ENCODE measurements at places on chromosomes 12 and 14.
A peak's percentile ranks its signal among the peaks of the same experiment; 100 is the strongest.

DNA sequence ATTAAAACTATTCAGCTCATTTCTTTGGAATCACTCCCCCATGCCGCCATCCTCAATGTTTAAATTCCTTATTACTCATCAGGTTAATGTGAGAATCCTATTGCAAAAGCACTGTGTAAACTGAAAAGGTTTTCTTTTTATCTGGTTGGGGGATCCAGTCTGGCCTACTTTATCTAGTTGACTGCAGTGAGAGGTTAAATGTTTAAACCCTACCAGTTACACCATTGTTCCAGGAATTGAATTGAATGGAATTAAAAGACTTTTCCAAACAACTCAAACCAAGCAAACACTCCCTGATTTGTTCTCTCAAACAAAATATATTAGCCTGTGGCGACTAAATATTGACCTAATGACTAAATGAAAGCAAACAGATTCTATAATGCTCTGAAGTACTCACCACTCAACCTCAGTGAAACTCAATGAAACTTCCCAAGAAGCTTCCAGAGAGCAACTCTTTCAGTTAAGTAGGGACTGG lies 100.5 kb downstream of the VEZT start:
- DNase-seq, result no peak

- DNase-seq, result peak; percentile 81
Observed at GRCh38 chr12:62738616-62739015, 196.3 kb downstream of the PPM1H start.

GRCh38 chr14:30194741-30195148 lies 267.1 kb upstream of the PRKD1 start:
- DNase-seq, result no peak

GRCh38 chr12:44774815-44775411 lies 101.2 kb downstream of the NELL2 start:
- peak; percentile 43 for DNase-seq

GRCh38 chr12:5051334-5051733 lies 7.7 kb downstream of the KCNA5 start:
- no peak for DNase-seq

GRCh38 chr14:50008974-50009373 lies 107.4 kb downstream of the VCPKMT start:
- no peak for DNase-seq

DNA sequence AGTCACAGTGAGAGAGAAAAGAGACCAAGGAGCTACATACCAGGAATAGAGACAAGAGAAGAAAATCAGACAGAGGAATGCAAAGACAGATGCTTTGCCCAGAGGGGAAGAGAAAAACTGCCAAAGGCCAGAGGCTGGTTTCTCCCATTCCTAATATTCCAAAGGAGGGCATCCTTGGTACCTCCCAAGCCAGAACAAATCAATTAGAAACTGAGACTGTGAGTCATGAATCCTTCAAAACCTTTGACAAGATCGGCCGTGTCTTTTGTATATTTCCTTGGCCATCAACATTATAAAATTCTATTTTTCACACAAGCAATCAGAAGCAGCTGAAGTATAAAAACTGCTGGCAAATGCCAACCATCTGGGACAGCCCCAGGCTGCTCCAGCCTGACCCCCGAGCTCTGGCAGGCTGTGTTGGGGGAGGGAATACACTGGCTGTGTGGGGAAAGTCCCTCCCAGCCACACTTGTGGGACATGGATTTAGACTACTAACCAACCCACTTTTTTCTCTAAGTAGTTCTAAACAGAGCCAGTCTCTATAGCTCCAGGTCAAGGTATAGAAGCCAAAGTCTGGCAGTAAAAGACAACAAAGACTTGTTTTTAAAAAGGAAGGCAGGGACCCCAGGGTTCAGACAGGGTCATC lies 13.7 kb downstream of the POMT2 start:
- peak; percentile 35 for DNase-seq

DNA sequence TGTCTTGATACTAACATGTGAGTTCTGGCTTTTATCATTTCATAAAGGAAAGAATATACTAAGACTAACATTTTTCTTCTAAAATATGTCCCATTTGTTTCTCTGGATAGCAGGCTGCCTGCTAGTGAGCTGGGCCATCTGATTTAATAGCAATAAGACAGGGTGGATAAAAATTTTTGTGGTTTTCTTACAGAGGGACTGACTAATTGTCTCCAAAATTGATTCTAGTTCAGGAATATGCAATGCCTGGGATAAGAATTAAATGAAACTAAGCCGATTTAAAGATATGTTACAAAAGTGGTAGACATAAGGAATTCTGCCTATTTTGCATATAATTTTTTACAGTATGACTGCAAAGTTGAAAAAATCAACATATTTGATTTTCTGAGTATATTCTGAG lies 252.9 kb upstream of the NAV3 start:
- DNase-seq, result no peak

GRCh38 chr14:76701981-76702380 lies 59.3 kb upstream of the VASH1 start:
- no peak for DNase-seq

DNA sequence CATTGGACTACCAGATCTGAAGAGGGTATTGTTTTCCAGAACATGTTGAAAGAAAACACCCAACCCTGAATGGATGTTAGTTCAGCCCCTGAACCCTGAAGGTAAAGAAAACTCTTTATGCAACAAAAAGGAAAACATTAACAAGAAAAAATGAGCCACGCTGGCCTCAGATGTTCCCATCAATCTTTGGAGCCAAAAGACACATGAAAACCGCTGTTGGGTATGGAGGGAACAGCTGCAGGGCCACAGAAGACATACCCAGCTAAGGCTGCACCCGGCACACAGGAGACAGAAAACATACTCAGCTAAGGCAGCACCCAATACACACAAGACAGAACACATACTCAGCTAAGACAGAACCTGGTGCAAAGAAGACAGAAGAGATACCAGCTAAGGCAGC lies 51.3 kb upstream of the GALNT9 start:
- DNase-seq, result no peak

DNA sequence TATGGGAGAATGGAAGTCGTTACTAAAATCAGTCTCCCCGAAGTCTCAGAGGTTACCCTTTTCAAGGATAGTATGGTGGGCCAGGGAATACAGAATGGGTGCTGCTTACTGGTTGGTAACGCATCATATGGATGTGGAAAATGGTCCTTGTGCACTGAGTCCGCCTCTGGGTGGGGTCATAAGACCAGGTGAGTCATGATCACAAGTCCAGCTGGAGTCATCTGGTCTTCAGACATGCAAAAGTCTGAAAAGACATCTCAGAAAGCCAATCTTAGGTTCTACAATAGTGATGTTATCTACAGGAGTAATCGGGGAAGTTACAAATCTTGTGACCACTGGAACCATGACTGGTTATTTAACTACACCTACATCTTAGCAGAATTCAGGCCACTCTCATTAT lies 71.9 kb upstream of the TCL1B start:
- DNase-seq, result no peak

GRCh38 chr12:98533723-98534251 lies 18.4 kb downstream of the TMPO start:
- no peak for DNase-seq

GRCh38 chr14:65832431-65833266 lies 420.1 kb downstream of the FUT8 start:
- DNase-seq, result peak; percentile 56

GRCh38 chr14:61191733-61192132 lies 89.4 kb downstream of the TMEM30B start:
- no peak for DNase-seq

- no peak for DNase-seq
Observed at GRCh38 chr14:91964724-91965123, 17.2 kb upstream of the FBLN5 start.

DNA sequence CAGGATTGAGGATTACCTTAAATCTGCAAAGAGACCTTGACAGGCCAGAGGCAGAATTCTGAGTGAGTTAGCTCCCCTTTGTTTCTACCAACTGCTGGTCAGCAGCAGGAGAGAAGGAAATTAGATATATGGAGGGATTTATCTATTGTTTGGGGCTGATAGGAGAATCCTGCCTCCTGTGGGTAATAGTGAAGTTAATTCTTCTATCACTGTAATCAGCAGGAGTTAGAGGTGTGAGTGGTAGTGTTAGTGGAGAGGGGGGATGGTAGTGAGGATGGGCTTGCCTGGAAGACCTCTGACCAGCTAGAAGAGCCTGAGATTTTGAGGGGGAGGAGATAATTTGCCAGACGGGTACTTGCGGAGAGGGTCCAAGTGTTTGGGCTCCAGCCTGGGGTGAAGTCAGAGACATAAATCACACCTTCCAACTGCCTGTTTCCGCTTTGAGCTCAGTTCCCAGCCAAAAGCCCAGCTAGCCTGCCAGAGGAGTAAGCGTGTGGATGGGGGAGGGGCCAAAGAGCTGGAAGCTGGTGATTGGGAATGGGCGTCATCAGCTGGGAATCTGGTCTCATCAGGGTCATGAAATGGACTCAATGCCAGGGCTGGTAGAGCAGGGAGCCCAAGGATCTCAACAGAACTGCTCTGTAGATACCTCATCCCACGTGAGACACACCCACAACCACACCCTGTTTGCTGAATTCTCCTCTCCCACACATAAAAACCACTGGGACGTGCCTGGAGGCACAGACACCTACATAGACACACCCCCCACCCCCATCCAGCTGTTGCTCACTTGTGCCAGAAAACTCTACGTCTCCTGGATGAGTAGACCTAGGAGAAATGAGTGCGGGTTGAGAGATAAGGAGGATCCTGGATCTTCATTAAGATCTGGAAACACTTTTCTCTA lies 13.1 kb upstream of the ITGA5 start:
- no peak for DNase-seq

- DNase-seq, result no peak
Observed at GRCh38 chr14:80358112-80358511, 146.8 kb upstream of the DIO2 start.

GRCh38 chr14:36279306-36280190 lies 40.9 kb downstream of the MBIP start:
- peak; percentile 76 for DNase-seq

- no peak for DNase-seq
Observed at GRCh38 chr14:66790101-66790500, 282.2 kb downstream of the GPHN start.

DNA sequence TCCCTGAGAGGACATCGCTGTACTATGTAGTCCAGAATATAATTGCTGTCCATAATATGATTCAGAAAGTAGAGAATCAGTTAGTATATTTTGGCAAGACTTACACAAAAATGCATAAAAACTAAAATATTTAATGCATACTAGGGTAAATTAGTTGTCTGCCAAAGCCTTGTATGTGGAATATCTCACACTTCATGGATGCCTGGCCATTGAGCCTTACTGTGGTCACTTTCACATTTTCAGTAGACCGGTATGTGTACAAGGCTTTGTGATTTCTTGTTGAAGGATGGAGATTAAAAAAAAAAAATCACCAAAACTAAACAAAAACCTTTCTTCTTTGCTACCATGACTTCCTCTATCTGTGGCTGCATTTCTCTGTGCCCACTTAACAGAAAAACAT lies 197.3 kb upstream of the DDHD1 start:
- DNase-seq, result no peak

DNA sequence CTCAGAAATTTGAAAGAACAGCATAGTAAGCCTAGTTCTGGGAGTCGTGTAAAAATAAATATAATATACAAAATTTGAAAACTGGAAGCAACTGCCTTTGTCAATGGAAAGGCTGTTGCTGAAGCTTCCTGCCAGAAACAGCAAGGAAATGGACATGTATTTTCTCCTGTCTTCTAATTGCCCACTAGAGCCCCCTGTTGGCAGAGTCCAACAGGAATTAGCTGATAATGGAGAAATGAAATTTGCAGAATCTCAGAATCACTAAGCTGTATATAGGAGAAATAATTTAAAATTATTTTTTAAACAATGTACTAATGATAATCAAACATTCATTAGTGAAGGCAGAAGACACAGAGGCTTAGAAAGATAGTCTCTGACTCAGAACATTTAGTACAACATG lies 414.8 kb downstream of the SLC6A15 start:
- DNase-seq, result peak; percentile 37

GRCh38 chr14:31268216-31268615 lies 60.6 kb upstream of the HECTD1 start:
- DNase-seq, result no peak

DNA sequence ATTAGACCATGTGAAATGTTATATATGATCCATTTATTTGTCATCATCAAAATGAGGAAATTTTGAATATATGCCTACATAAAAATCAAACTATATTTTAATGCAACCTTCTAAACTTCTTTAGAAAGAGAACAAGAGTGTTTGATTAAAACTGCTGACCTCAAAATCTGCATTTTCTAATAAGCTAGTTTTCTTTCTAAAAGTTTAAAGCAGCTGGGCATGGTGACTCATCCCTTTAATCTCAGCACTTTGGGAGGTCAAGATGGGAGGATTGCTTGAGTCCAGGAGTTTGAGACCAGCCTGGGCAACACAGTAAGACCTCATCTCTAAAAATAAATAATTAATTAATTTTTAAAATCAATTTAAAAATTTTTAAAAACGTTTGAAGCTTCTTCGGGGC lies 36.2 kb downstream of the GNPTAB start:
- DNase-seq, result no peak

DNA sequence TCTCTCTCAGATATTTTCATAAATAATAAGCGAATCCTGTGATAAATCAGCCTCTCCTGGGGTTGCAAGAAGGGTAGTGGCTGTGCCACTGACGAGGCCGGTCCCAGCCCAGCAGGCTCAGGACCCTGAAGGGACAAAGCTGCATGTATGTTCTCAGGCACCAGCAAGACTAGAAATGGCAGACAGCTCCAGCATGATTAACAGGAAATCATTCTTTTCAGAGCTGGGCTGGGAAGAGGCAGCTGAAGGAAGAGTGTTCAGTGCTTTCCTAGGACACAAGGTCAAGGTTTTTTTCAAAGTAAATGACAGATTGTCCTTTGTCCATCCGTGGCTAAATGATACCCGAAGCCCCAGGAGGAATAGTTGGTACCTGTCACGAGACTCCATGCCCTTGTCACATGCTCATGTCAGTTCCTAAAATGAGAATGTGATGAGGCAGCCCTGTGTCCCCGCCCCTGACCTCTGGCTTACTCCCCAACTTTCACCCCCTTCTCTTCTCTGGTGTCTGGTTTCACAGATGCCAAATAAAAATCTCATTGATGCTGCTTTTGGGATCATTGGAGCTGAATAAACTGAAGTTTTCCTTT lies 65.1 kb downstream of the PPP1R36 start:
- no peak for DNase-seq

DNA sequence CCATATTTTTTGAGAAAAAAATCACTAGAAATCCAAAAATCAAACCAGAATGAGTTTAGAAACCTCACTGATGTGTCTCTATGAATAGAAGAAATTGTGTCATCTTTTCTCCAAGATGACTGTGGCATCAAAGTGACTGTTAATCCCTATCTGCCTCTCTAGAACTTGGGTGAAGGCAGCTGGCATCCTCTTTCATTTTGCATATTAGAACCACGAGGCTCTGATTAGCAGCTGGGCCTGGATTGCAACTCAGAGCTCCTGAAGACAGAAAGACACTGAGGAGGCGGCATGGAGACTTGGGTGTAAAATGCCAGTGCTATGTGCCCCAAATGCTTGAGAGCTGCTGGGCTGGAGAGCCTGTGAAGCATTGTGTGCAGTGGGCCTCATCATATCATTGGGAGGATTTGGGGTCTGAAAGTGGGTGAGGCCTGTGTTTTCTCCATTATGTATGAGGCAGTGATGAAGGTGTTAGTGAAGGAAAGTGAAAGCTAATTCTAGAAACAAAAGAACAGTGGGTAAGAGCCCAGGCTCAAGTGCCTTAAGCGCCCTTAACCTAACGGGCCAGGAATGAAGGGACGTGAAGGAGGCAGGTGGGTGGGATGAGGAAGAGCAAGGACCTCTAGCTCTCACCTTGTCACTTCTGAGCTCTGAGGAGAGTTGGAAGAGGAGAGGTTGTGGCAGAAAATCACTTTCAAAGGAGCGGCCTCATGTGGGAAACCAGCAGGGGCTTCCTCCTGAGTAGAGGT lies 26.2 kb downstream of the NKX2-8 start:
- DNase-seq, result no peak
